ACHN (cell line): ENCODE measurements at places on chromosomes 13 and 19.

DNA sequence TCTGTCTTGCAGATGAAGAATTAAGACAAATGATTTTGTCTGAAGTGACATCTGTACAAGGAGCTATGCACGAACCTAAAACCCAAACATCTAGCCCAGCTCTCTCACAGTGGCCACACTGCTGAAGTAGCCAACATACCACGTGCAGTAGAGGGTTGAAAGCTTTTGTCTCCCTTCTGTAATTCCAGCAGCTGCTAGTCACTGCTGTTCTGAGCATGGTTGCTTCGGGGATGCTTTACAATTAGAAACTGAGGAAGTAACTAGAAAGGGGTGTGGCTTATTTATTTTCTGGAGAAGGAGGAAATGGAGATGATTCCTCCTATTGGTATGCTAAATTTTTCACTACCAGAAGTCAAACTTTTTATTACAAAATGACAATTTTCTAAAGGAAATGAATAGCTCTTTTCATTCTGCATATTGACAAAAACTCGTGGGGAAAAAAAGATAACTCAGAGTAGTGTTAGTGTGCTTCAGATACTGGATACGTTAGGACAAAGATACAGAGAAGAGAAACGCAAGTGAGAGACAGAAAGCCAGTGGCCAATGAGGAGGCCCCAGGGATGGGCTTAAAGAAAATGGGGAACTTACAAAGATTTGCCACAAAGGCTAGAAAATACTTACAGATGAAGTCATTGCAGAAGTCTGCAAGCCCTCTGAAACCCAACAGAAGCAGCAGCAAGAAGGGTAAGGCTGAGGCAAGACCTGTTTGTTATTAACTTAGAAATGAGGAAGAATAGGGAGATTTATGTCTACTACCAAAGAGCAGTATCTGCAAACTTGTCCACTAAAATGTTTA, 192.7 kb upstream of the MIR17HG start:
- DNase-seq = no peak

DNA sequence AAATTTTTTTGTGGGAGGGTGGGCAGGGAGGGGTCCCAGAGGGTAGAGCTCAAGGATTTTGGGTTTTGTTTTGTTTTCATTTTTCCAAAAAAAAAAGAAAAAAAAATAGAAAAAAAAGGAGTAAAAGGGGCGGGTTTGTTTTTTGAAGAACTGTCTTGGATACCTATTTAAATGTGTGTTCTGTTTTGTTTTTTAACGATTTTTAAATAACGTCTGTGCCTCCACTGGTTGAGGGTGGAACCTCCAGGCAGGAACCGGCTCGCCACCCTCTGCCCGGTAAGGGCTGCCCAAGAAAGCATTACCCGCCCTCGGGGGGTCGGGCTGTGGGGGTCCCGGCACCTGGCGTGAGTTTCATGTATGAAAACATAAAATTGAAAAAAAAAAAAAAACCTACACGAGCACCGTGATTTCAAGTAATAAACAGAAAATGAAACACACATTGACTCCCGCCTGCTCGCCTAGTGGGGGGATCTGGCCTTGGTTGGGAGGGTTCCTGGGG, 10.4 kb downstream of the MIDN start:
- no peak for DNase-seq

- DNase-seq = no peak
These were observed 66.3 kb upstream of the RFXAP start for GRCh38 chr13:36752673-36753072.

- DNase-seq = no peak
These were observed 198.0 kb upstream of the HTR2A start for GRCh38 chr13:47094734-47095434.

DNA sequence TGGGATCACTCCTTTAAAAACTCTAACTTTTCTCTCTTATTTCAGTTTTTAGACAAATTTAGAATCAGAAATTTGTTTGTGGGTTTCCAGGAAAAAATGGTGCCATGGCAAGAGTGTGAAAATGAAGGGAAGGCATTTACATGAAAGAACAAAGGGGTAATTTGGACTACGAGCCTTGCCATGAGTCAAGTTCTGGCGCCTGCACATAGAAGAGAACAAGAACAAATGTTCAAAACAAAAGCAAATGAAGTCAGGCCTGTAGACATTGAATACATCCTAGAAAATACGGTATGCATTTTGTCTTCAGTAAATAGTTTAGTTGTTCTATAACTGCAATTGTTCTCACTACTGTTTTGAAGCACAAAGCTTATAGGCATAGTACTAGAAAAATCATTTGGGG, 1390.5 kb downstream of the EFNB2 start:
- DNase-seq = no peak

DNA sequence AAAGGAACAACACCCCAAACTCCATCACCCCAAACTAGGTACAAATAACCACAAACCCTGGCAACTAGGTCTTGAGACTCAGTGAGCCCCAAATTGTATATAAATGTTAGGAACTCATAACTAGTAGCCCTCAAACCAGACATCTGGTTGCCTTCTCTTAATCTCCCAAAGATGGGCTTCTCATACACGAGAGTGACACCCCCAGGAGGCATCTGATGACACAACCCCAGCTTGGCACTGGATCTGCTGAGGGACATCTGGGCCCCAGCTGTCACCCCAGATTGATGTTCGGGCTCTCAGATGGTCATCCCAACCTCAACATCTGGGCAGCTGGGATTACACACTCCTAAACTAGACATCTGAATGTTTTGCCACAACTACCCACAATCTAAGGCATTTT, 14.8 kb downstream of the RABAC1 start:
- DNase-seq = no peak

GRCh38 chr13:105573136-105573535, 962.3 kb downstream of the EFNB2 start:
- DNase-seq = no peak
